ENCODE measurements at places on chromosomes 1 and 21.

- no peak for DNase-seq
Observed at GRCh38 chr21:15774590-15774989, 44.8 kb downstream of the USP25 start.

DNA sequence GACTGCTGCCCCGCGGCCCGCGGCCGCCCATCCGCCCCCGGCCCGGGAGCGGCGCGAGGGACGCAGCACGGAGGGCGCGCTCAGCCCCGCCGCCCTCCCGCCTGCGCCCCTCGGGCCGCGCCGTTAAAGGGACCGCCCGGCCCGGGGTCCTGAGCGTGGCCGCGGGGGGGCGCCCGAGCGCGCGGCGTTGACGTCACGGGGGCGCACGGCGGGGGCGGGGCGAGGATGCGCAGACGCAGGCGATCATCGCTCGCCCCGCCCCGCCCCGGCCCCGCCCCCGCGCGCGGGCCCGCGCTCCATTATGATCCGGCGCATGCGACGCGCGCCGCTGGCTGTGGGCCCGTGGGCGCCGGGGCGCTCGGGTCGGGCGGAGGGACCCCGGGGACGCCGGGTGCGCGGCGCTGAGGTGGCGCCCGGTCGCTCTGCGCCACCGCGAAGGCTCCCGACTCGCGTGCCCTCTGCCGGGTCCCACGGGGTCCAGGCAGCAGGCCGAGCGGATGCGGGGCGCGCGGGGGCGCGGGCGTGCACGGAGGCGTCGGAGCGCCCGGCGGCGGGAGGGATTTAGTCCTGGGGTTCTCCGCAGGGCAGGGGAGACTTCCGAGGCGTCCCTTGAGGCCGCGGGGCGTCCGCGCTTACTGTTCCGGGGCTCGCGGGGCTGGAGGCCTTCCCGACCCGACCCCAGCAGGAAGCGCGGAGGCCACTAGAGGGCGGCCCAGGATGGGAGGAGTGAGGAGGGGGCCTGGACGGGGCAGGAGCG, at the start of gene DVL1:
DVL1 (minus strand) TSS at position 163 of the 757 bp plus-strand sequence. CDS start 353 bp downstream, outside the sequence.
- peak; percentile 50 for DNase-seq

DNA sequence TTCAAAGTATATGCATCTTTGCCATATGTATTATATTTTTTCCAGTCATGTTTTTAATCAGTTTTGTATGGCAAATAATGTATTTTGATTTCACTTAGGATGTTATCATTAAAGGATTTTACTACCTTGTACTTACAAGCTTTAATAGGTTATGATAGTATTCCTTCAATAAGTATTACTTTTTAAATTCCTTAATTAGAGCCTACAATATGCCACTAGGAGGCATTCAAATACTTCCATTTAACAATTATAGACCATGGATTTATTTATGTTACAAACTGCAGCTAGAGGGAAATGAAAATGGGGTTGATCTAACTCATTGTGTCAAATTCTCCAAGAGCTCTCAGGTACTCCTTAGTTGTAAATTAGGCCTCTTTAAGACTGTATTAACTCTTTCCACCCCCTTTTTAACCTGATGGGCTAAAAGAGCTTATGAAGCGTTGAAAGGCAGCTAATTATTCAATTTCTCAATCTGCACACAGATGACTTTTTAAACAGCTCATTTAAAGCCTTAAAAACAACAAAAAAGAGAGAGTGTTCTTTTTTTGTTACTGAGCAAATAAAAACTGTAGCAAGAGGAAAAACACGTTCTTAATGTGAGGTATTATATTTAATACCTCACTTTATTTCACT, 156.2 kb downstream of the DENND1B start:
- no peak for DNase-seq

GRCh38 chr1:76854255-76854654, 13.0 kb upstream of the ST6GALNAC5 start:
- no peak for DNase-seq

DNA sequence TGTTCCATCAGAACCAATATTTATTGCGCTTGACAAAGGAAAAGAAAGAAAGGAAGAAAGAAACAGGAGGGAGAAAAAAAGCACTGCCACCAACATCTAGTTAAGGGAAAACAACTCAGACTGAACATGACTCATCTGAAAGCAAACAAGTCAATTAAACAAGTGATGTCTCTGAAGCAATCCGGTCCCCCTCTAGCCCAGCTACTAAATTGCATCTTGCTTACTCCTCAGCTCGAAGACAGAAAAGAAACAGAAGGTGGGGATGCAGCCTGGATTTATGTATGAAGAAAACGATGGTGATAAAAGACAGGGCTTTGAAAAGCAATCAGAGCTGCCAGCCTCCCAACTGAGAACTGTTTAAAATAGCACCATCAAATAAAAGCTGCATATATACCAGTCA, 188.2 kb downstream of the OMA1 start:
- DNase-seq = no peak

- no peak for DNase-seq
Observed at GRCh38 chr1:20974951-20975350, 187.8 kb upstream of the HP1BP3 start.

DNA sequence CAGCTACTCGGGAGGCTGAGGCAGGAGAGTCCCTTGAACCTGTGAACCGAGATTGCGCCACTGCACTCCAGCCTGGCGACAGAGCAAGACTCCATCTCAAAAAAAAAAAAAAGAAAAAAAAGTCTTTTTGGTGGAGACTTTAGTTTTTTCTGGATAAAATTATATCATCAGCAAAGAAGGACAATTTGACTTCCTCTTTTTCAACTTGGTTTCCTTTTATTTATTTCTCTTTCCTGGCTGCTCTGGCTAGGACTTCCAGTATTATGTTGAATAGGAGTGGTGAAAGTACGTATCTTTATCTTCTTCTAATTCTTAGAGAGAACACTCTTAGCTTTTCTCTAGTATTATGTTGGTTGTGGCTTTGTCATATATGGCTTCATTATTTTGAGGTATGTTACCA, 130.8 kb downstream of the PCBP3 start:
- no peak for DNase-seq

DNA sequence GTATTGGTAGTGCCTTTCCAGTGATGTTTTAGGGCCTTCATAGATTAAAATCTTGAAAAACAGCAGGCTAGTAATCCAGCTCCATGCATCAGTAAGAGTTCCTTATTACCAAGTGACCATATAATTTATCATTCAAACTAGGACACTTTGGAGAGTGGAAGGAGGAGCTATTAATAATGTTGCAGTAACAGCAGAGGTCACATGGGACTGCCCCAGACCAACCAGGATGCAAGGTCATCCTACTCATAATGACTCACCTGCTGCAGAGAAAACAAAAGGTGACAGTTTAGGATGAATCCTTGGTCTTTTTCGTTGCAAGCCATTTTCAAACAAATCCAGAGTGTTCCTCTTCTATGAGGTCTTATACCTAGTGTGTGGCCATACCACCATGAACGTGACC, 187.4 kb downstream of the NUF2 start:
- DNase-seq = no peak

DNA sequence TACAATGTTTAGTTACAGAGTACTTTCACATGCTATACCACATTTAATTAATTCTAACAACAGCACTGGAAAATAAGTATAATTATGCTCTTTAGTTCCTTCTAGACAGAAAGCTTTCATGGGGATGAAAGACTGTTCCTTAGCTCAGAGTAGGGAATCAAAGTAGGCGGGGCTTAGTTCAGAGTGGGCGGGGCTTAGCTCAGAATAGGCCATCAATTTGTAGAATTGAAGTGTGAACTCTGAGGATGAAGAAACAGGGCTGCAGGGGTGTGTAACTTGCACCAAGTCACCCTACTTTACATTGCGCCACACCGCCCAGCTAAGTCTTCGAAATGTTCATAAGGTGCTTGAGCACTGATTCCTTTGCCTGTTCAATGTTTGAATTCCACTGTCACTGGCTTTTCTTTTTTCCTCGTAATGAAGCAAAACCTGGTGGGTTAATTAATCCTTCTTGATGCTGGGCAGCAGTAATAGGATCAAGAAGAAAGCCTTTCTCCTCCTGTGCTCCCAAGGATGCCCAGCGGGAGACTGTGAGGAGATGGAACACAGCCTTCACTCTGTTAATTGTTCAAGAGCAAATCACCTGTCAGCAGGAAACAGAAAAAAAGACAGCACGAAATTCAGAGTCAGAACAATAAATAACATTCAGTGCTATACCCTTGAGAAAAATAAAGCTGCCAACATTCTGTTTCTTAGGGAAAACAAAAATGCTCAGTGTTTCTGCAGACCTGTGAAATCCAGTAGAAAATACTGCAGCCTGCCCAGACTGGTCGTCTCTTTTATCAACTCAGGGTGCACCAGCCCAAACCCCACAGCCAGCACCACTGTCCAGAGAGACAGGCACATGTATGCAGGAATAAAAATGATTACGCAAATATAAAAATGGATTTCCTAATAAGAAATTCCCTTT, 66.5 kb upstream of the CAMK1G start:
- DNase-seq = no peak

- DNase-seq = no peak
Observed at GRCh38 chr1:226736001-226736907, 2.8 kb downstream of the ITPKB start.

- no peak for DNase-seq
Observed at GRCh38 chr1:14345946-14346550, 252.4 kb upstream of the KAZN start.

GRCh38 chr1:188817814-188818213, 1659.8 kb downstream of the BRINP3 start:
- no peak for DNase-seq

All from stimulated activated CD4-positive, alpha-beta T cell treated with anti-CD3 and anti-CD28 coated beads, Interleukin-1b, Interleukin-23, amount 100 ng/mL, for 24 hours (primary cell).